A375 (cell line): ENCODE measurements at places on chromosomes 2 and 18. TPM values are rescaled to one million over a fixed set of nuclear protein-coding genes. Genes with fewer than 3 reads are reported as not detected.

The ANKRD30B gene
- 0.23 and 1.4 TPM in 2 replicates for total RNA-seq

The GYPC gene
- total RNA-seq, result 94.1 and 118 TPM in 2 replicates

The CABYR gene
- total RNA-seq, result 4.1 and 4.5 TPM in 2 replicates

The IL1R1 gene
- total RNA-seq, result 0.21 and 0.72 TPM in 2 replicates

The STARD6 gene
- total RNA-seq, result 0.29 TPM in 1 of 2 replicates, not detected in the other

The ZNF532 gene
- total RNA-seq, result 26.9 and 29.3 TPM in 2 replicates

The B3GNT7 gene
- 47.2 and 52.3 TPM in 2 replicates for total RNA-seq

The SP100 gene
- total RNA-seq, result 67.9 and 72.5 TPM in 2 replicates

The ALPI gene
- not detected in 2 replicates for total RNA-seq
